Left colon (tissue), 2 donors: ENCODE measurements at places on chromosomes 7 and 10. TPM values are rescaled to one million over a fixed set of nuclear protein-coding genes. Genes with fewer than 3 reads are reported as not detected.

RTKN2 gene
- total RNA-seq, result 2.5 TPM

NRCAM gene
- total RNA-seq, result 0.92 TPM

AKR1C8 gene
- total RNA-seq, result not detected

FAM24B gene
- 4.1 TPM for total RNA-seq

FANK1 gene
- 5.9 TPM for total RNA-seq

FAM25G gene
- 2.9 TPM for total RNA-seq

OPALIN gene
- total RNA-seq, result not detected

ZNF804B gene
- total RNA-seq, result not detected

NME8 gene
- total RNA-seq, result not detected

LIPJ gene
- 0.14 TPM for total RNA-seq

ACTL6B gene
- total RNA-seq, result 0.42 TPM

DNA sequence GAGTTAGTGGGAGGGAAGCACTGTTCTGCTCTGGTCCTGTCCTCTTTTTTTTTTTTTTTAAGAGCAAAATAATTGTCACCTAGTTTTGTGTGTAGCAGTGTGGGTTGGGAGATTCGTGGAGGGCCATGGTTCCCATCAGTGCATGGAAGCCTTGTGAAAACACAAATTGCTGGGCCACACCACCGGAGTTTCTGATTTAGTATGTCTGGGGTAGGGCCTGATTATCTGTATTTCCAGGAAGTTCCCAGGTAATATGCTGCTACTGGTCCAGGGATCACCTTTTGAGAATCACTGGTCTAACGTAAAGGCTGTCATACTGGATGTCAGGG, 191.3 kb downstream of the GATA3 start:
- no peak for DNase-seq

GRCh38 chr10:82092111-82092510, 217.1 kb downstream of the NRG3 start:
- DNase-seq, result no peak

DNA sequence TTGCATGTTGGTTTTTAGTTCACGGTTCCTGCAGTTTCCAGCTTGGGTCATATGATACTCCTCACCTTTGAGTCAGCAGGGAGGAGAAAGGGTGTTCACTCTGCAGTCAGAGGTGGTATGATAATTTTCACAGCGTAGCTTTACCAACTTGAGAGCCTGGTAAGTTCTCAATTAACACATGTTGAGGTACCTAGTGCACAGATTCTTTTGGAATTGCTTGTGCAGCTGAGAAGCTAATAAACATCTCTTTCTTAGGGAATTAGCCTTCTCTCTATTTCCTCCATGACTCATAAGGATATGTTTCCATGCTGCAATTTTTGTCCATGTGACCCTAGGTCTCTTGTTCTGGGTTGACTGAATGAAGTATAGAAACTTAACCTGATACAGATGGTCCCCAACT, 166.6 kb downstream of the KIF20B start:
- DNase-seq, result no peak

- no peak for DNase-seq
These were observed 131.3 kb upstream of the NRP1 start for GRCh38 chr10:33465747-33466146.

DNA sequence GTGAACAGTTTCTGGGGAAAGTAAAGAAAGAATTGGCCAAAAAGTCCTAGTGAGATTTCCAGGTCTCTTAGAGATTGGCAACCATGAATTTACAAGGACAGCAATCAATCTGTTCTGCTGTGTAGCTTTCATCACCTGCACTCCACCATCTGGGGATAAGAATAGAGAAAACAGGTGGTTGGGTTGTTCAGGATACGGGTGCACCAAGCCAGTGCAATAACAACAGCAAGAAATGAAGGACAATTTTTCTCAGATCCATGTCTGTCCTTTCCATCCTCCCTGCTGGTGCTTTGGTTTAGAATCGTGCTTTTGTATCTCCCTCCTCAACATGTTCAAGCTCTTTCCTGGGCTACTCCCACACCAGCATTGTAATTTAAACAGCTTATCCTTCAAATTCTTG, 787.7 kb downstream of the GRID1 start:
- DNase-seq, result no peak

DNA sequence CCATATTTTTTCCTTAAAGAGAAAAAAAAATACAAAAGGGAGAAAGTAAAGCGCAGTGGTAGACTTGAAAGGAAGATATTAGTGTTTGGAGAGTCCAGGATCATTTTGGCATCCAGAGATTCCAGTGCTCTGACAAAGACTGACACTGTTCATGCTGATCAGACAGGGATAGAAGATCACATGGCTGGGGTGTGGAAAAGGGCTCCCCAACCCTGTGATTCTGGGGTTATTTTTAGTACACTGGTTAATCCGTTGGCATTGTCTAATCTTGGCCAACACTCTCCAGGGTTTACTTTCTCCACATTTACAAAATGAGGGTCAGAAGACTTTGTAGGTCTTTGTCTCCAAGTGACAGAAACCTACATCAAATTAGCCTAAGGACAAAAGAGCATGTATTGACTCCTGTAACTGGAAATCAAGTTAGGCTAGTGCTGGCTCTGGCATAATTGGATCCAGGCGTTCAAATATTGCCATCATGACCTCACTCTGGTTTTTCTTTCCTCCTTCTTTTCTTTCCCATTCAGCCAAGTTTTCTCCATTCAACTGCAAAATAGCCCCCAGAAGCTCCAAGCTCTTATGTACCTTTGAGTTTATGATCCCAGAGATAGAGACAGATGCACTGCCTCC, 181.6 kb downstream of the PHTF2 start:
- no peak for DNase-seq

GRCh38 chr7:154743206-154743605, 259.7 kb downstream of the PAXIP1 start:
- DNase-seq, result no peak

DNA sequence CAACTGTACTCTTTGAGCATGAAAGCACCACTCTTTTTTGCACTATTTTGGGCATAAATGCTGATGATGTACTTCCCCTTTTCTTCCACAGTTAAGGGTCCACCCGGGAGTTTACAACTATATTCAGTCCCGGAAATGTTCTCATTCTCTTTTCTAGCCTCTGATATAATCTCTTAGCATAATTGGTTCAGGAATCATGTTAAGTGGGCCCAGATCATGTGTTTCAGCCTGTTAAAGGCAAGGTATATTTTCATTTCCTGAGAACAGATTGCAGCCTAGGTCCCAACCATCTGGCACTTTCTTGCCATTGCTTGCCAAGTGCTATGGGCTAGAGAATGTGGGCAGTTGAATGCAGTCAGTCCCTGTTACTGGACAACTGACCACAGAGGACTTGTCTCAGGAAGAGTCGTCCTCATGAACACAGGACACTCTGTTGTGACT, 111.4 kb upstream of the GLCCI1 start:
- DNase-seq, result no peak

DNA sequence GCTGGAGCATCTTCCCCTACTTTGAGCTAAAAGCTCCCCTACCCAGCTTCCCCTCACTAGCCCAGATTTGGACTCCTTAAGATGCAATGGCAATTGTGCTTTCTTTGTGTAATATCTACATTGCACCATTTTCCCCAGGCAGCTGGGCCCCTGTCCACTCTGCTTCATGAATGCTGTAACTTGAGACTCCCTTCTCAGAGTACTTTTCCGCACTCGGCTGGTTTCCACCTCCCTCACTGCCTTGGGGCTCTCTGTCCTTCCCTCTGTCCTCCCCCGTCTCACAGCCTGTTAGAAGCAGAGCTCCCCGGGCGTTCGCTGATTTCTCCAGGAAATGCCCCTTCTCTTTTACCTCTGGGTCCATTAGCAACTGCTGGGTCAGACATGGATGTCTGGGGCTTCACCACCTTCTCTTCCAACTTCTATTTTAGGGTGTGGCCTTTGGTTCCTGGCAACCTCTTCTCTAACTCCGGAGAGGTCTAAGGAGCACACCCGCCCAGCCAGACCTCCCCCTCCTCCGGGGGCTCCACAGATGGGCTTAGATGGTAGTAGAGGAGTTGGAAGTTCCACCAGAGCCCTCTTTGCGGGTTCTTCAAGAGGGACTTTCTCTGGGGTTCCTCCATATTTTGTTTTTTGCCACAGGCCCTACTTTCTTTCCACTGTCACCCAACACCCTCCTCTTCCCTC, 2.9 kb upstream of the TMEM72 start:
- no peak for DNase-seq

DNA sequence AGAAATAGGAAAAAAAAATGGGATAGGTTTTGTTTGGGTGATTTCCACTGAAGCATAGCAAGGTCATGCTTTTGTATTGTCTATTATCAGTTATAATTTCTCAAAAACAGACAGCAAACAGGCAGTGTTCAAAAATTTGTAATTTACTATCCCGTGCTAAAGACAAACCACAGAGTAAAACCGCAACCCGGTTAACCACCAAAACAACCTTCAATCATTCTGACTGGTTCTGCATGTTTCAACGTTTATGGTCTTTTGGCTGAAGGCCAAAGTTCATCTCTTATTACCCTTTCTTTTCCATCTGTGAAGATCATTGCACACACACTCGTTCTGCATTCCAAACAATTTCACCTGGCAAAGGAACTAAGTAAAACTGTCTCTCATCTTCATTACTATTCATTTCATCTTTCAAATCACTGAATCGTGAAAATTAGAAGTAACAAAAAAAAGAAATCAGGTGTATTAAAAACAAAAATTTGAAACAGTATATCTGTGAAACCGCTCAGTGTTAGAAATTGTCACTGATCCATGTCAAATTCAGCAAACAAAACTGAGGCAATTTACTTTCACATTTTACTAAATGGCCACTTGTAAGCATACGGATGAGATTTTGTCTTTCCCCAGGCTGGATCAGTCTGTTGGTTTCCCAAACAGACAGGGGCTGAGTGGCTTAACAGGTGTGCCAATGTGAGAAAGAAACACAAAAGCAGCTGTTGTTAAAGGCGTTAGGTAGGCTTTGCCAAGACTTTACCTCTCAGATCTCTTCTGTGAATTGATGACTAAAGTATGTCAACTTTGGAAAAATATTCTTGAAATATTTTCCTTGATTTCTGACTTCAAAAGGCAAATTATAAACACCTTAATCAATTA, 539.6 kb downstream of the CNTNAP2 start:
- no peak for DNase-seq

GRCh38 chr7:105691680-105692564, 110.6 kb upstream of the EFCAB10 start:
- DNase-seq, result peak; percentile 67

DNA sequence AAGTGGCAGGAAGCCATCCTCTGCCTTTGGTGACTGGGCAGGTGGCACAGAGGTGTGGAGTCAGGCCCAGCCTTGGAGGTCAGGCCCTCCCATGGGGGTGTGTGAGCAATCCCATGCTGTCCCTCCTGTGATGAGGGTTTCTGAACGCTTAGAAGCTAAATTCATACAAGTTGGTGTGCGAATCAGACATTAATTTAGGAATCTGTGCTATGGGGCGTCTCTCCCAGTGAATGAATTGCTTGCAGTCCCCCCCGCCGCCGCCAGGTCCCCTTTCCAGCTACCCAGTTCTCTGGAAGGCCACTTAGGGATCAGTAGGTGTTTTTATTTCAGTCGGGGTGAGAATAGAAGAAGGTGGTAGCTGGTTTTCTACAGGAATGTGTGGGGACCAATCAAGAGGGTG, 37.5 kb downstream of the LRRC18 start:
- no peak for DNase-seq

DNA sequence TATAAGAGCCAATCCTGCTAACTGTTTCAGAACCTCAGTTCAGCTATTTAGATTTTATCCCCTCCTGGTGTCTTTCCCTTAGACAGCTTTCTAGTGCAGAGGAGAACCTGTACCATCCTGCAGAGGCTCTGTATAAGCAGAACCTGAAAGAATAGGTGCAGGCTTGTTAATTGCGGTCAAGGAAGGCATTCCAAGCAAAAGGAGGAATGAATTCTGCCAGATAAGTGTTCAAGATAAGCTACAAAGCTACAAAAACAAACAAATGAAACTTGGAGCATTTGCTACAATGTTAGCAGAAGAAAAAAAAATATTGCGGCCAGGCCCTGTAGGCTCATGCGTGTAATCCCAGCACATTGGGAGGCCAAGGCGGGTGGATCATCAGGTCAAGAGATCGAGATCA, 32.6 kb upstream of the AGMO start:
- DNase-seq, result no peak

- no peak for DNase-seq
These were observed 31.8 kb downstream of the CNNM1 start for GRCh38 chr10:99360934-99361333.

- no peak for DNase-seq
These were observed 73.7 kb upstream of the CAMK2B start for GRCh38 chr7:44398953-44399574.

DNA sequence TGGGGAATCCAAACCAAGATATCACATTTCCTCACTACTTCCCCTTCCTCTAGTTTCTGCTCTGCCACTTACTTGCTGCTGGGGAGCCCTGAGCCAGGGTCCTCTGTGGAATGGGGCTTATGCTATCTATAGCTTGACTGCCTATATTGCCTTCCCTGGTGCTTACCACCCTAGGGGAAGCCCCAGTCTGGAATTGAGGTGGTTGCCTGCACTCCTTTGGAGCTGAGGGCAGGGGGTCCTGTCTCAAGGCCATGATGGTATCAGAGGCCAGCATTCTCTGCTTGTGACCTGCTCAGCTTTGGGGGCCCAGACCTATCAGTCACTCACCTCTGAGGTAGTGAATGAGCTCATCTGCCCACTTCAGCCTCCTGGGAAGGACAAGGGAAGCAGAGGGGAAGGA, 29.3 kb upstream of the INMT start:
- no peak for DNase-seq

GRCh38 chr7:125218076-125218475, 288.5 kb upstream of the POT1 start:
- DNase-seq, result no peak

GRCh38 chr10:129935867-129936152, 28.3 kb downstream of the EBF3 start:
- DNase-seq, result no peak

GRCh38 chr10:74926791-74927585, 100.6 kb downstream of the KAT6B start:
- no peak for DNase-seq

- no peak for DNase-seq
These were observed 41.4 kb upstream of the AKR1C2 start for GRCh38 chr10:5045095-5045494.

DNA sequence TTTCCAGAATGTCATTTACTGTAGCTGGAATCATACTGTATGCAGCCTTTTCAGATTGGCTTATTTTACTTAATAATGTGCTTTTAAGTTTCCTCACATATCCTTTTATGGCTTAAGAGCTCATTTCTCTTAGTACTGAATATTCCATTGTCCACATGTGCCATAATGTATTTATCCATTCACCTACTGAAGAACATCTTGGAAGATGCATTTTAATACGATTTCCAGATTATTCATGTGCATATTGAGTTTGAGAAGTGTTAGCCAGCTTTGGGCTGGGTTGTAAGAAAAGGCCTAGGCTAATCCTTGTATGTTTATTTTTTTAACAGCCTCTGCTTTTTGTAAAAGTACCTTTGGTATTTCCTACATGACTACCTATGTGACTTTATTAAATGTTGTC, 109.3 kb upstream of the MDFIC start:
- no peak for DNase-seq

DNA sequence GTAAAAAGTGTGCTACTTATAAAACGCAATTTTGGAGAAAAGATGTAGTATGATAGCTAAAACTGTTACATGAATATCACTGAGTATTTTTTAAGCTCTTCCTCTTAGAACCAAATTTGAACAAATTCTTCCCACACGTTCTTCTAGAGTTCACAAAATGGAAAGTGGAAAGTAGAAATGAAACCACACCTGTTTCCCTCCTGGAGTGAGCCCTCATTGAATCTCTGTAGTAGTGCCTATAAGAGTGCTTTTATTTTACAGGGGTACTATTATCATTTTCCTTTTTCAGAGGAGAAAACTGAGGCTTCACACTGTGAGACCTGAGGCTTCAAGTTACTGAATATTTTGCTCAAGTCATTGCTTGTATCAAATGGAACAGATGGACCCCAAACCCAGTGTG, 393.0 kb downstream of the NRG3 start:
- DNase-seq, result no peak

GRCh38 chr7:96085953-96086352, 235.9 kb downstream of the SLC25A13 start:
- DNase-seq, result no peak
